ENCODE measurements at places on chromosomes 4 and X. TPM values are rescaled to one million over a fixed set of nuclear protein-coding genes. Genes with fewer than 3 reads are reported as not detected.
A peak's percentile ranks its signal among the peaks of the same experiment; 100 is the strongest.

The STK32B gene
- total RNA-seq: 6.4 TPM

The HPF1 gene
- 21.8 TPM for total RNA-seq

The ADAMTS3 gene
- 0.43 TPM for total RNA-seq

The MYL5 gene
- total RNA-seq: 14.9 TPM

The ARHGAP24 gene
- total RNA-seq: 26.3 TPM

GRCh38 chr4:81620442-81620841, 148.7 kb upstream of the RASGEF1B start:
- no peaks in the 10 kb centered on the region for H3K27me3 ChIP-seq
- peak; percentile 37 for DNase-seq
- H3K4me1 ChIP-seq: no peaks in the 10 kb centered on the region
- H3K27ac ChIP-seq: no peak overlapping the region

GRCh38 chr4:22802876-22803275, 110.1 kb downstream of the GBA3 start:
- H3K36me3 ChIP-seq: no peaks in the 10 kb centered on the region
- H3K27ac ChIP-seq: no peak overlapping the region
- no peak for DNase-seq
- no peak overlapping the region for H3K4me3 ChIP-seq
- no peaks in the 10 kb centered on the region for H3K4me1 ChIP-seq
- H3K27me3 ChIP-seq: no peaks in the 10 kb centered on the region

GRCh38 chrX:13697455-13697854, 8.5 kb downstream of the RAB9A start:
- no peaks in the 10 kb centered on the region for H3K36me3 ChIP-seq
- peaks cover 44% of the 10 kb centered on the region for H3K4me1 ChIP-seq
- H3K4me3 ChIP-seq: no peak overlapping the region
- no peak overlapping the region for H3K27ac ChIP-seq

- no peaks in the 10 kb centered on the region for H3K27me3 ChIP-seq
- peak; percentile 63 for DNase-seq
- H3K36me3 ChIP-seq: no peaks in the 10 kb centered on the region
Measured at GRCh38 chr4:109078724-109079123, 223.7 kb downstream of the COL25A1 start.

DNA sequence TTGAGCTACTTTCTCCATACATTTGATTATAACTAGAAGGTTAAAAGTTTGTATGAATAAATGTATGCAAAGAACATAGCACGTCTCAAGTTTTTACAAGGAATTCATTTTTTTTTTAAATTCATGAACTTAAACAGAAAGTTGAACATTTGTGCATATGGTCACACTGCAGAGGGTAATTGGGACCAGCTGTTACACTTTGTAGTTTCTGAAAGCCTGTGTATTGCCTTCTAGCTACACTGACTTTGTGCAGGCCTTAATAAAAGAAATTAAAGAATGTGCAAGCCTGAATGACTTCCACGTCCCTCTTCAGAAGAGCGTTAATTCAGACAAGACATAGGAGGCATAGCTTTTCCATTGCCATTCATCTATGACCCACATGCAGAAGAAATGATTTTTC, 153.1 kb upstream of the PCDH18 start:
- H3K4me1 ChIP-seq: peaks cover 18% of the 10 kb centered on the region
- no peak overlapping the region for H3K4me3 ChIP-seq
- H3K27ac ChIP-seq: no peak overlapping the region
- no peaks in the 10 kb centered on the region for H3K27me3 ChIP-seq

DNA sequence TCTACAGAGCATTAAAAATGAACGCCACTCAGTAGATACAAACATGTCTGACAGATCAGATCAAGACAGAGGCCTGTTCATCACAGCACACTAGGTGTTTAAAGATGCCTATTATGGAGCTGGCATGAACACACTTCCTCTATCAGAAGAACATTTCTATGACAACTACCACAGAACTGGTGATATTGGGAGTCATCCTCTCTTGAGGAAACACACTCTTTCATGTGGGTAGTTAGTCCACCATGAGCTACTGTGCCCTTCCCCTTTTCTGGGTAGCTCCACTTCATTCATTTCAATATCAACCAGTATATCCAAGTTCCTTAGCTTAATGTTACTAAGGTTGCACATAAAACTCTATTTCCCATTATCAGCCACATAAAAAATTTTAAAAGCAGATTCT, 46.7 kb downstream of the MAOB start:
- H3K4me3 ChIP-seq: no peak overlapping the region
- H3K36me3 ChIP-seq: no peaks in the 10 kb centered on the region
- no peak for DNase-seq
- H3K27me3 ChIP-seq: no peaks in the 10 kb centered on the region
- no peaks in the 10 kb centered on the region for H3K4me1 ChIP-seq

DNA sequence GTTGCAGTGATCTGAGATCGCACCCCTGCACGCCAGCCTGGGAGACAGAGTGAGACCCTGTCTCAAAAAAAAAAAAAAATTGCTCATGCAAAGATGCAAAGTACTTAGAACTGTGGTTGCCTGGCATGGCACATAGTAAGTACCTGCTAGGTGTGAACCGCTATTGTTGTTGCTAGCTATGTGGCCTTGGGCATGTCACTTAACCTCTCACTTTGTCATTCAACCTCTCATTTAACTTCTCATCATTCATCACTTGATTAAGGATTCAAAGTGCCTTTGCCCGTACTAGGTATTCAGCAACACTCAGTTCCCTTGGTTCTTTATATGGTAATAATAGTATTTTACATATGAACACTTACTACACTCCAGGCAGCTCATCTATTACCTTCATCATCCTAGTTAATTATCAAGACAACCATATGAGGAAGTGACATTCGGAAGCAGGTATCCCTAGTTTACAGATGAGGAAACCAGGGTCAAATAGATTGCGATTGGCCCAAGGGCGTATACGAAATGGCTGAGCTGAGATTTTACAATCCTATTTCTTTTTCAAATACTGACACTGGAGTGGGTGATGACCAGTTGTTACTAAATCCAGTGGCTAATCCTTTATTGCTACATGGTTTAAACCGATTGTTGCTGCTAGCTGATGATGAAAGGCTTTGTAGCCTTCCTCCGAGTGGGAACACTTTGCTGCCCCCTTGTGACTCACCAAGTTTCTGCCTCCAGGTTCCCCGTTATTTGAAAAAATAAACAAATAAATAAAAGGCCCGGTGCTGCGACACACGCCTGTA, 28.8 kb upstream of the SOWAHD start:
- no peaks in the 10 kb centered on the region for H3K36me3 ChIP-seq
- H3K27me3 ChIP-seq: no peaks in the 10 kb centered on the region
- H3K27ac ChIP-seq: no peak overlapping the region
- H3K4me3 ChIP-seq: no peak overlapping the region

- peak overlapping the region; percentile 92 for H3K27ac ChIP-seq
- peak overlapping the region; percentile 82 for H3K4me3 ChIP-seq
- H3K27me3 ChIP-seq: no peaks in the 10 kb centered on the region
- H3K4me1 ChIP-seq: peaks cover 41% of the 10 kb centered on the region
- no peaks in the 10 kb centered on the region for H3K36me3 ChIP-seq
- peak; percentile 86 for DNase-seq
Measured at GRCh38 chrX:21943460-21944135, 3.1 kb downstream of the SMS start.

DNA sequence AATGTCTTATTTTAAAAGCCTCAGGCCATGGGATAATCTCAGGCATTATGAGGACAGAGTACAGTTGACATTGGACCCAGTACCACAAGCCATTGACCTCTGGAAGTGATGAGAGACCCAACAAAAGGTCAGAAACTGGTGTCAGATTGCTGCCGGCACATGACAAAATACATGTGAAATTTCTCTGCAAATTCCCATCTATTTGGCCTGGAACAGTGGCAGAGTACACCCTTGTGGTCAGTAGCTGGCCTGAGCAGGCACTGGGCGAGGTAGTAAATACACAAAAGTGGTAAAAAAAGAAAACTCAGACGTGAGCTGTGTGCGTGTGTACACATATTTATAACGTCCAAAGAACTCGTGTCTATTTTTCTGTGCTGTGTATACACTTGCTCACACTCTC, 155.5 kb downstream of the DHX15 start:
- H3K27me3 ChIP-seq: peaks cover 21% of the 10 kb centered on the region
- H3K4me1 ChIP-seq: no peaks in the 10 kb centered on the region
- no peak overlapping the region for H3K4me3 ChIP-seq
- DNase-seq: no peak
- H3K27ac ChIP-seq: no peak overlapping the region
- no peaks in the 10 kb centered on the region for H3K36me3 ChIP-seq

DNA sequence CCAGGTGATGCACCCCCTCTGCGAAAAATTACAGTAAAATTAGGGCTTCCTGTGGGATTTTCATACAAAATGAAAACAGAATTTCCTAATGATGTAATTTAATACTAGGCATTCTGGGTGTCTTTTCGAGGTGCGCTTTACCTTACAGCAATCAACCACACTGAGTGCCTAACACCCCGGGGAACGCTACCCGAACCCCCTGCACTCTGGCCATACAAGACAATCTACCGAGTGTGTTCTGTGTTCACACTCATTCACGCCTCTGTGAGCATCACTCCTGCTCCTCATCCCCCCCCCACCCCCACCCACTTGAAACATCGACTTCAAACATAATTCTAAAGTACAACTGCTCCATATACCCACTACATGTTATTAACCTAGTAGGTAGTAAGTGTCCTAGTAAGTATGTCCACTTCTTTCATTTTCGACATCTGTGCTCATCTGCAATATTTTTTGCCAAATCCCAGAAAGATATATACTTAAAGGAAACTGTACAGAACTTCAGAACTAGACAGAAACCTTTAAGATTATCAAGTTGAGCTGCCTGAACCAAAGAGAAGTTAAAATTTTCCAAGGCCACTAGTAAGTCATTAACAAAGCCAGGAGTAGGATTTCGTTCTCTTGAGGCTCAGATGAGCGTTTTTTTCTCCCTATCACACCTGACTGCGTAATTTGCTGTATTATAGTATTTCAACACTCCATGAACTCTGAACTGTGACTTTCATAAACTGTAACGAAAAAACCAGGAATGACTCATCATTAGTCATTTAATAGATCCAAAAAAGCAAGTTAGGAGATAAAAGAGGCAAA, 80.0 kb downstream of the FAT1 start:
- H3K4me3 ChIP-seq: 0 out of 2 replicates have a peak overlapping the region, but pooled peaks have one; percentile 7
- DNase-seq: peak; percentile 81
- peak overlapping the region; percentile 54 for H3K27ac ChIP-seq
- peaks cover 14% of the 10 kb centered on the region for H3K4me1 ChIP-seq
- no peaks in the 10 kb centered on the region for H3K27me3 ChIP-seq

GRCh38 chr4:169987327-169988228, 38.6 kb downstream of the MFAP3L start:
- H3K4me1 ChIP-seq: peaks cover 8% of the 10 kb centered on the region
- H3K27ac ChIP-seq: no peak overlapping the region
- no peak for DNase-seq
- no peaks in the 10 kb centered on the region for H3K27me3 ChIP-seq

DNA sequence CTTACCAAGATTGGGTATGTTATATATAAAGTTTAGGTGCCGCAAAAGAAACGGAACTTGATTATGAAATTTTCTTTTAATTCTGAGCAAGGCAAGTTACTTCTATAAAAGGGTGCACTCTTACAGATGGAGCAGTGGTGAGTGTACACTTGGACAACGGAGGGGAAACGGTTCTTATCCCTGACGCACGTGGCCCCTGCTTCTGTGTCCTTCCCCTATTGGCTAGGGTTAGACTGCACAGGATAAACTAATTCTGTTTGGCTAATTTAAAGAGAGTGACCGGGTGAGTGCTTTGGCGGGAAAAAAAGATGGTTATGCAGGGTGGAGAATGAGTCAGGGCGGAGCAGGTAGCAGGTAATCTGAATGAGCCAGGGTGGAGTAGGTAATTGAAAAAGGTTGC, 149.5 kb downstream of the GC start:
- H3K4me1 ChIP-seq: no peaks in the 10 kb centered on the region
- no peaks in the 10 kb centered on the region for H3K27me3 ChIP-seq
- no peak overlapping the region for H3K4me3 ChIP-seq
- H3K36me3 ChIP-seq: no peaks in the 10 kb centered on the region
- no peak overlapping the region for H3K27ac ChIP-seq
- no peak for DNase-seq

DNA sequence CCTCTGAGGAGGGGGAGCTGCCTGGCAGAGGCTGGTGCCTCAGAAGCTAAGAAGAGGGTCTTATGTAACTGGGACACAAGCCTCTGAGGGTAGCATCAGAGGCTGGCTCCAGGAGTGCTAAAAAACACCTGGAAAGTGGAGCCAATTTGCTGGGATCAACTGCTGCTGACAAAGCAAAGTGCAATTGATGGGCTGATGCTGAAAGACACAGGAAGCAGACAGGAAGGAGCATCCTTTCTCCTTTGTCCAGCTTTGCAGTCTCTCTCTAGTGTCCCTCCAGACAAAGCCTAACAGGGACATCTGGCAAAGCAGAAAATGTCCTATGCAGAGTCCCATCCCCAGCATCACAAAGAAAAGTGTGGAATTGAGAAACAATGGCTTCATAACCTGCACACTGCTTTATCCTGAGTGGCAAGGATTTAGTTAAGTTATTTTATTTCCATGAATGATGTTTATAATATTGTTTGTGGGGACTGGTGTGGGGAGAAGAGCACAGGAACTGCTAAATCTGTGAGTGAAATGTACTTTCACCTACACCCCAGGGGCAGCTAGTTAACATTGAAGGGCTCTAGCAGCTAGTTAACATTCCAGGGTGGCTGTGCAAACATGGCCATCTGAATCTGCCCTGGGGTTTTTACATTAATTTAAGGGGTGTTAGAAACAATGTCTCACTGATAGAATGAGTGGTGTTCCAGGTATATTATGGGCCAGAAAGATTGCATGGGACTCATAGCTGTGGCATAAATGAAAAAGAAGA, 25.6 kb upstream of the MBTPS2 start:
- no peaks in the 10 kb centered on the region for H3K36me3 ChIP-seq
- no peak overlapping the region for H3K27ac ChIP-seq
- DNase-seq: no peak
- no peak overlapping the region for H3K4me3 ChIP-seq

DNA sequence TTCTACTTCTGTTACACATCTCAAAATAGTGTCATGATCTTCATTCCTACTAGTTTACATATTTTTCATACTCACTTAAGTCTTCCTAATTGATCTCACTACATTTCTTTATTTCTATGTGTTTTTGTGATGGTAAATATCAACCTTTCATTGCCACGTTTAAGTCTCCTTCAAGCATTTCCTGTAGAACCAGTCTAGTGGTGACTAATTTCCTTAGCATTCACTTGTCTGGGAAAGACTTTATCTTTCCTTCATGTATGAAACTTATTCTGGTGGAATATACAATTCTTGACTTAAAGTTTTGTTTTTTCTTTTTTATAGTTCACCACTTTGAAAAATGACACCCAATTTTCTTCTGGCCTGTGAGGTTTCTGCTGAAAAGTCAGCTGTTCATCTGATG, 181.4 kb upstream of the NEIL3 start:
- H3K4me3 ChIP-seq: no peak overlapping the region
- peak overlapping the region; percentile 58 for H3K27ac ChIP-seq
- no peaks in the 10 kb centered on the region for H3K27me3 ChIP-seq
- peaks cover 11% of the 10 kb centered on the region for H3K4me1 ChIP-seq
- DNase-seq: peak; percentile 51

DNA sequence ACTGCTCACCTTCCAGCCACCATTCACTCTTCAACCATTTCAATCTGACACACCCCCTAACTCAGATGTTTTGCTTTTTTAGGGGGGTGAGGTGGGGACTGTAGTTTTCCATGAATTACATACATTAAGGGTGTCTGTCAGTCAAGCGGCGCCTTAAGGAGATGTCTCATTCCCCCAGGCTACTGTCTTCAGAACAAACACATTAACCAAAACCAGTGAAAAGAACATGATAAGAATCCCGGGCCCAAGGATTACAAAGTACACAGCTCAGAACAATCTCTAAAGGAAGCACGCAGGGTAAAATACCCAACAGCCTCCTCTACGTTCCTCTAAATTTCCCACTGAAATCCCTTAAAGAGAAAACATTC, 62.5 kb upstream of the IRF2 start:
- H3K4me1 ChIP-seq: peaks cover 30% of the 10 kb centered on the region
- H3K27ac ChIP-seq: peak overlapping the region; percentile 76
- peak; percentile 38 for DNase-seq
- H3K4me3 ChIP-seq: peak overlapping the region; percentile 90
- H3K36me3 ChIP-seq: no peaks in the 10 kb centered on the region

Data from GM23248 (cell line).